ENCODE measurements at places on chromosomes 1 and 21. TPM values are rescaled to one million over a fixed set of nuclear protein-coding genes. Genes with fewer than 3 reads are reported as not detected.

GRCh38 chr21:42732033-42732410 lies 78.6 kb downstream of the PDE9A start:
- H3K36me3 ChIP-seq = peaks cover 26% of the 10 kb centered on the region
- H3K27ac ChIP-seq = no peak overlapping the region

GRCh38 chr1:96039910-96040309 lies 681.7 kb upstream of the PTBP2 start:
- no peak overlapping the region for H3K4me3 ChIP-seq
- H3K27ac ChIP-seq = no peak overlapping the region
- peaks cover 2% of the 10 kb centered on the region for H3K4me1 ChIP-seq
- DNase-seq = no peak

DNA sequence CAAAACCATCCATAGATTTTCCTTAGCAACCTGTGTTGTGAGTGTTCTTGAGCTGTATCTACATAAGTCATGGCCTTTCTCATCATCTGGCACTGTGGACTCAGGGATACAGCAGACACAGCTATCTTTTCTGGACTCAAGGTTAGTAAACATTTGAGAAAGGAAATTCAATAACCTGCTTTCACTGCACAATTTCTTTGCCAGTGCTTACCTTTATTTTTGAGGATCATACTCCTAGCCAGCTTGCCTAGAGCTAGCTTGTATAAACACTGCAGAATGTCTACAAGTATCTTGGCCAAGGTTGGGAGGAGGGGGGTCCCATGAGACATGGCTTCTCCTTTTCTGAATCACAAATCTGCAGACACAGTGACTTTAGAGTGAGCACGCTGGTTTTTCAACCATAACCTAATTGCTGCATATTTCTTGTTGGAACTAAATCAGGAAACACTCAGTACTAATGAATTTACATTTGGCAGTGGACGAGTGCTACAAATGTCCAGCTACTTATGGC lies 27.2 kb downstream of the ADAMTS5 start:
- no peaks in the 10 kb centered on the region for H3K4me1 ChIP-seq
- no peak overlapping the region for H3K27ac ChIP-seq
- no peak for DNase-seq

- no peak overlapping the region for H3K4me3 ChIP-seq
- H3K27me3 ChIP-seq = no peaks in the 10 kb centered on the region
- H3K27ac ChIP-seq = no peak overlapping the region
- DNase-seq = no peak
- no peaks in the 10 kb centered on the region for H3K36me3 ChIP-seq
Measured at GRCh38 chr1:197341626-197342025, 73.6 kb downstream of the CRB1 start.

GRCh38 chr21:37855647-37856625 lies 60.3 kb downstream of the KCNJ6 start:
- DNase-seq = no peak
- H3K4me3 ChIP-seq = peak overlapping the region; percentile 70
- peaks cover 39% of the 10 kb centered on the region for H3K4me1 ChIP-seq
- H3K27ac ChIP-seq = peak overlapping the region; percentile 58
- peaks cover 9% of the 10 kb centered on the region for H3K36me3 ChIP-seq
- no peaks in the 10 kb centered on the region for H3K27me3 ChIP-seq

- DNase-seq = no peak
- H3K4me3 ChIP-seq = no peak overlapping the region
- peaks cover 6% of the 10 kb centered on the region for H3K4me1 ChIP-seq
- peaks cover 4% of the 10 kb centered on the region for H3K27me3 ChIP-seq
- no peak overlapping the region for H3K27ac ChIP-seq
- H3K36me3 ChIP-seq = peaks cover 3% of the 10 kb centered on the region
Measured at GRCh38 chr1:226078374-226078773, 15.9 kb downstream of the H3-3A start.

- H3K36me3 ChIP-seq = no peaks in the 10 kb centered on the region
- no peak for DNase-seq
- H3K27me3 ChIP-seq = peaks cover 4% of the 10 kb centered on the region
- H3K4me1 ChIP-seq = no peaks in the 10 kb centered on the region
- H3K4me3 ChIP-seq = no peak overlapping the region
- no peak overlapping the region for H3K27ac ChIP-seq
Measured at GRCh38 chr1:3015269-3015635, 6.0 kb upstream of the ACTRT2 start.

- H3K4me3 ChIP-seq = no peak overlapping the region
- H3K4me1 ChIP-seq = peaks cover 30% of the 10 kb centered on the region
- H3K27me3 ChIP-seq = no peaks in the 10 kb centered on the region
- peaks cover 4% of the 10 kb centered on the region for H3K36me3 ChIP-seq
- H3K27ac ChIP-seq = peak overlapping the region; percentile 97
- DNase-seq = no peak
Measured at GRCh38 chr21:45836694-45837670, 144.6 kb upstream of the COL6A1 start.

GRCh38 chr1:161088587-161089110 lies 709 bp downstream of the NECTIN4 start:
- no peaks in the 10 kb centered on the region for H3K27me3 ChIP-seq
- peaks cover 5% of the 10 kb centered on the region for H3K4me1 ChIP-seq

GRCh38 chr1:10936998-10937901 lies 75.2 kb upstream of the TARDBP start:
- peaks cover 15% of the 10 kb centered on the region for H3K4me1 ChIP-seq
- no peak overlapping the region for H3K4me3 ChIP-seq
- peaks cover 21% of the 10 kb centered on the region for H3K27me3 ChIP-seq
- no peak overlapping the region for H3K27ac ChIP-seq
- H3K36me3 ChIP-seq = no peaks in the 10 kb centered on the region
- DNase-seq = no peak

DNA sequence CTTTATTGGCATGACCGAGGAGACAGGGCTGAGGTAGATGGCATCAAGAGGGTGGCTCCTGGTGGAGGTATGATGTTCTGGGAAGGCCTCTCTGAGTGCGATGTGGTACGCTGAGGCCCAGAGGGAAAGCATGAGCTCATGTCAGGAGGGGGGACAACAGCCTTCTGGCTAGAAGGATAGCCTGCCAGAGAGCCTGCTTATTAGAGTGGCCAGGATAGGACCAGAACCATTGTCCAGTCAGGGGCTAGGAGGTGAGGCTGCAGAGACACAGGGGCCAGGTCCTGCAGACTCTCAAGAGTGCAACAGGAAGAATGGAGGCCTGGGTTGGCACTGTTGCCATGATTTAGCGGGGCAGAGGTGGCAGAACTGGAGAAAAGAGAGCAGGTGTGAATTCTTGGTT lies 7.3 kb downstream of the ADARB1 start:
- H3K4me3 ChIP-seq = no peak overlapping the region
- H3K27ac ChIP-seq = no peak overlapping the region
- H3K27me3 ChIP-seq = peaks cover 10% of the 10 kb centered on the region
- H3K4me1 ChIP-seq = peaks cover 8% of the 10 kb centered on the region
- no peaks in the 10 kb centered on the region for H3K36me3 ChIP-seq

DNA sequence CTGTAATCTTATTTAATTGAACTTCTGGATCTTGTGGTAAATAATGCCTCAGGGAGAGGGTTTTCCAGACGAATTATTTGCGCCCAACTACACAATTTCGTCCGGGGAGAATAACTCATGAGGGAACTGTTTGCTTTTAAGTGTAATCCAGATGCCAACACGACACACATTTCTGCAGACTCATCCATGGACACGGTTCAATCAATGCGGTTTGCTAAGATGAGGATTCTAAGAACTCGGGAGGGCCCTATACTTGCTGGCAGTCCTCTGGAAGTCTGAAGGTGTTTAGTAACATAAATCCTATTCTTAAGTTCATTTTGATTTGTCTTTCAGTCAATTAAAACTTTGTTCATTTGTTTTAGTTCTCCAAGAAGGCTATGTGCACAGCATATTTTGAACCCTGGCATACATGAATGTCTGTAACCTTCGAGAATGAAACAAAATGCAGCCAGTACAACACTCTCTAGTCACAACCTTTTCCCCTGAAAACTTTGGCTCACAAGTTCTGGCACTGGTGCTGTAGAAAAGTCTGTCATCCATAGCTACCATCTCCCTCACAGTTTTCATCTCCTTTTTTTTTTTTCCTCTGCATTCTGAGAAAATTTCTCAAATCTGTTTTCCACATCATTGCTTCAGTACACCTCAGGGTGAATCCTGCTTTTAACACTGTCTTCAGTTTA lies 38.8 kb downstream of the DIPK1A start:
- no peaks in the 10 kb centered on the region for H3K36me3 ChIP-seq
- no peak overlapping the region for H3K27ac ChIP-seq
- peaks cover 4% of the 10 kb centered on the region for H3K27me3 ChIP-seq
- no peaks in the 10 kb centered on the region for H3K4me1 ChIP-seq

DNA sequence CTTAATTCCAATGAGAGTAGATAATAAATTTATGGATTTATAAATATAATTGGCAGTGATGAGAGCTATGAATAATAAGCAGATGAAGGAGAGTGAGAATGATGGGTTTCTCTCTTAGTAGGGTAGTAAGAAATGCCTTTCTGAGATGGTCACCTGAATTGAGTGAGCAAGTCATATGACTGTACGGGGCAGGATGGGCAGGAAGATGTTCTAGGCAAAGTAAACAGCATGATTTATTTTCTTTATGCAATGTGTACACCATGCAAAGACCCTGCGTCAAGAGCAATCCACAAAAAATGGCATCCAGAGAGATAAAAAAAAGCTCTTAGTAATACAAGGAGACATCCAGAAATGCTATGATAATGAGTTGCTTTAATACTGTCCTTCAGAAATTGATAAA lies 409.9 kb downstream of the HLX start:
- no peaks in the 10 kb centered on the region for H3K27me3 ChIP-seq
- DNase-seq = no peak
- no peak overlapping the region for H3K27ac ChIP-seq

GRCh38 chr1:98323388-98323787 lies 338.1 kb upstream of the SNX7 start:
- no peaks in the 10 kb centered on the region for H3K36me3 ChIP-seq
- no peaks in the 10 kb centered on the region for H3K27me3 ChIP-seq
- no peak overlapping the region for H3K27ac ChIP-seq
- DNase-seq = no peak

DNA sequence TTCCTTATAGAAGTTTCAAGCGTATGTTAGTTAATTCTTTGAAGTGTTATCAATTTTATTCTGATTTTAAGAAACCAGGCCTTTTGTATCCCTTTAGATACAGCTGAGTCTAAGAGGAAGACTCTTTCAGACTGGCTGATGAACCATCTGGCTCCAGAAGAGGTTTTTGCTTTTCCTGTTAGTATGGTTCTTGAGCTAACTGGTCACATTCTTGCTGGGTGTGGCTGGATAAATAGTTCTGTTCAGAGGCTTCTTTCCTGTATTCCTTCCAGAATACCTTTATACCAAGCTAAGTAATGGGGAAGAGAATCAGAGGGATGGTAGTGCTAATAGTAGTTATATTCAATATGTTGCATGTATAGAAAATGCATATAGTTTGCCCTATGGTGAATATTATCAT lies 12.4 kb downstream of the HS2ST1 start:
- peaks cover 4% of the 10 kb centered on the region for H3K4me1 ChIP-seq
- peaks cover 34% of the 10 kb centered on the region for H3K36me3 ChIP-seq
- no peaks in the 10 kb centered on the region for H3K27me3 ChIP-seq
- DNase-seq = no peak
- no peak overlapping the region for H3K4me3 ChIP-seq

- no peaks in the 10 kb centered on the region for H3K27me3 ChIP-seq
- H3K27ac ChIP-seq = no peak overlapping the region
- peaks cover 52% of the 10 kb centered on the region for H3K4me1 ChIP-seq
- DNase-seq = no peak
Measured at GRCh38 chr1:66927528-66927927, 2.7 kb downstream of the MIER1 start.

GRCh38 chr1:234427950-234428646 lies 50.9 kb downstream of the TARBP1 start:
- peaks cover 4% of the 10 kb centered on the region for H3K36me3 ChIP-seq
- H3K4me1 ChIP-seq = no peaks in the 10 kb centered on the region
- no peak overlapping the region for H3K4me3 ChIP-seq
- DNase-seq = no peak
- no peak overlapping the region for H3K27ac ChIP-seq

- H3K4me3 ChIP-seq = no peak overlapping the region
- peaks cover 30% of the 10 kb centered on the region for H3K4me1 ChIP-seq
- H3K27me3 ChIP-seq = no peaks in the 10 kb centered on the region
- H3K36me3 ChIP-seq = no peaks in the 10 kb centered on the region
Measured at GRCh38 chr1:28926629-28927265, 12.4 kb downstream of the EPB41 start.

DNA sequence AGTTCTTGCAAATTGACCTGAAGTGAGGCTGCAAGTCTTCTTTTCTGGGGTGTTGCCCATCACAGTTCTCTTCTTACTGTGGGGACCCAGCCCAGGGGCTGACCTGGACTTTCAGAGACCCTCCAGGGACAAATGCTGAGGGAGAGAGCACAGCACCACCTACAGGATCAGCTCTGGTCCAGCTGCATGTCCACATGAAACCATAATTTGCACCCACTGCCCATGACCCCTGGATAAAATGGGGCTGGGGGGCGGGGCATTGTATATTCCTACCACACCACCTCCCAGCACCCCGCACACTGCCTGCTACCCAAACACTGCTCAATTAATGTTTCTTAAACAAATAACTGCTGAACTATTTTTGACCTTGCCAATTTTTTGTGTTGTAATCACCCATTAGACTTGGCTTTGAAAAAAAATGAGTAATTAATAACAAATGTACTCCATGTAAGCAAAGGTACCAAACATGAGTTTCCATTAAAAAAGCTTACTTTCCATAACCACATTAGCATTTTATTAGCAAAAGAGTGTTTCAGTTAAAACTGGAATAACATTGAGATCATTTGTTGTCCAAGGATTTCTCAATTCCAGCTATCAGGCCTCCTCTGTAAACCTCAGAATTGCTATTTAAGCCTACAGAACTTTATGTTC lies 168.0 kb upstream of the RAB4A start:
- no peak overlapping the region for H3K27ac ChIP-seq
- no peak for DNase-seq
- no peaks in the 10 kb centered on the region for H3K4me1 ChIP-seq
- H3K36me3 ChIP-seq = no peaks in the 10 kb centered on the region
- H3K4me3 ChIP-seq = no peak overlapping the region

DNA sequence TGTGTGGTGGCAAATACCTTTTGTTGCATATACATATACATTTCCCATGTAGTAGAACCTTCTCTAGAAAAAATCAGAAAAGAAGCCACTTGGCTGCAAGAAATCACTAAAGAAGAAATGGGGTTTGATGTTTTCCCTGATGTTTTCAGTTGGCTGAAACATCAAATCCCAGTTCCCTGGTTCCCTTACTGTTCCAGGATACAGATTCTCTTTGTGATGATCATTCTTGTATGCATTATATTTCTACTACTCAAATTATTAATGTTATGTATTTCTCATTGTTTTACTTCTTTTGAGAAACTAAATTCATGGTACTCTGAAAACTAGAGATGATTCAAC lies 7.6 kb downstream of the RNU1-2 start:
- H3K4me1 ChIP-seq = peaks cover 19% of the 10 kb centered on the region
- peak overlapping the region; percentile 50 for H3K4me3 ChIP-seq
- H3K36me3 ChIP-seq = peaks cover 2% of the 10 kb centered on the region
- no peaks in the 10 kb centered on the region for H3K27me3 ChIP-seq
- no peak overlapping the region for H3K27ac ChIP-seq

GRCh38 chr21:44773291-44773932 lies 28.2 kb downstream of the UBE2G2 start:
- no peak overlapping the region for H3K4me3 ChIP-seq
- no peaks in the 10 kb centered on the region for H3K27me3 ChIP-seq
- no peak overlapping the region for H3K27ac ChIP-seq
- DNase-seq = peak; percentile 34
- peaks cover 34% of the 10 kb centered on the region for H3K4me1 ChIP-seq
- H3K36me3 ChIP-seq = peaks cover 21% of the 10 kb centered on the region

The GBP6 gene
- not detected for total RNA-seq

The ZYG11A gene
- 0.14 TPM for total RNA-seq

The TPTE gene
- total RNA-seq = not detected

The ACKR1 gene
- 0.98 TPM for total RNA-seq

The RAB7B gene
- 4.4 TPM for total RNA-seq

The KIF2C gene
- total RNA-seq = 88.7 TPM

The NPHS2 gene
- not detected for total RNA-seq

The LORICRIN gene
- not detected for total RNA-seq

The HSPB7 gene
- not detected for total RNA-seq

The NT5C1A gene
- not detected for total RNA-seq

The SYDE2 gene
- 6.0 TPM for total RNA-seq

The ZBTB48 gene
- total RNA-seq = 35.7 TPM

The PDPN gene
- total RNA-seq = 47.4 TPM
